Activated CD8-positive, alpha-beta memory T cell treated with anti-CD3 and anti-CD28 coated beads, Interleukin-2, amount 50 U/mL, for 48 hours (primary cell): ENCODE measurements at places on chromosomes 4 and X.

DNA sequence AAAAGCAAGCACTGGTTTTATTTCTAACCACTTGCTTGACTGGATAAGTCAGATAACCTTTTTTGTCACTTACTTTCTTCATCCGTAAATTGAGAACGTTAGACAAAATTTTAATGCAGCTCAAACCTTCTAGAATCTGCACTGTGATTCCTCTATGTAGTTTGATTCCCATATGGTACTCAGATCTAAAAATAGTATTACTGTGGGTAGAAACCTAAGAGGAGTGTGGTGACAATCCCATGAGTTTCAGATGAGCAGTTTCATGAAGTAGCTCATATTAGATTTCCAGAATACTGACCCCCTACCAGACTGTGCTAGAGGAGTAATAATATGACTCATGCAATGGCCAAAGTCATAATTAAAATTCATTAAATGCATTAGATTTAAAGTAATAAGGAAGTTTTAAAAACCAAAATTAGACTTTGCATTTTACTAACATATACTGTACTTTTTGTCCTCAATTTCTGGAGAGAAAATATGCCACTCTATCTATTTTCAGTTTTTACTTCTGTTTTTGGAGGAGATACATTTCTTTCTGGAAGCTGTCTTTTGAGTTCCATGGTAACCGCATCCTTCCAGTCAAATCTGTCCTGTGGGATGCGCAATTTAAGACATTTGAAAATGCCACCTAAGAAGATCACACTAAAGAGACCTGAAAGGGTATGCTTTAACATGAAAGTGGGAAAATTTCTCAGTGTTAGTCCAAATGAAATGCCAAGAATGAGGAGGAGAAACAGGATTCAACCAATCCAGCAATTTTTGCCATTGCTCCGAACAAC lies 64.1 kb upstream of the GPM6A start:
- DNase-seq, result no peak

DNA sequence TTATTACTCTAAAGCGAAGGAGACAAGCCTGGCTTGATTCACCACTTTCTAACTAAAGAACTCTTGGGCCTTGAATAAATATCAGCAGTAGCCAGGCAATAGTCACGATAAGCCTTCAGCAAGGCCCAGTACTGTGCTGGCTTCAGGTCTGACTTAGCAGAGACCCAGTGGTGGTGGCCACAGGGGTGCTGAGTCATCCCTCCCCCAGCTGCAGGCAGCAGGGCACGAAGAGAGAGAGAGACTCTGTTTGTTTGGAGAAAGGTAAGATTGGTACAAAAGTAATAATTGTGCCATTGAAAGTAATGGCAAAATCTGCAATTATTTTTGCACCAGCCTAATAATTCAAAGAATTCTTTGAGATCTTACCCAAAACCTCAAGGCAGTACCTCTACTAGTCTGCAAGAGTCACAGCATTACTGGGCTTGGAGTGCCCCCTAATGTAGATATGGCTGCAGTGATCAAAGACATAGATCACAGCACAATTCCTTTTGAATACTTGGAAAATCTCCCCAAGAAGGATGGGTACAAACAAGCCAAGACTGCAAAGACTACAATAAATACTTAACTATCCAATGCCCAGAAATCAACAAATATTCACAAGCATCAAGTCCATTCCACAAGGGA lies 159.5 kb upstream of the USP38 start:
- no peak for DNase-seq

DNA sequence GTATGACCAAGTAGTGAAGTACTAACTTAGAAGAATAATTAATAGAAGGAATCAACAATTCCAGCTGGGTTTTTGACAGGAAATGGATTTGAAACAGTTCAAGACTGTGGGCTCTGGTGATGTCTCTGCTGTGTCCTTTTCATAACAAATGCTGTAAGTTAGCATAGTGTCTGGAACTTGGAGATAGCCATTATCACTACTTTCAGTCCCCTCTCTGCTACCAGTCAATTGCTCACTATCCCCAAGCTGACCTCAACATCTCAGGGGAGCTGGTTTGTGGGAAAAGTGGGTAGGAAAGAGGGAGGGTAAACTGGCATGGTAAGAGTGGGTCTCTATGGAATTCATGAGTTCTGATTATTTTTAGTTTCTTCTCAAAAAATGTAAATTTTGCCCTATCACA lies 231.4 kb upstream of the MID1 start:
- DNase-seq, result no peak

GRCh38 chrX:132488819-132489577 lies at the start of gene MBNL3:
Gene MBNL3, minus strand, starts transcription at chrX:132489038. Its CDS starts 49,427 bp downstream, at chrX:132439611.
- peak; percentile 69 for DNase-seq

GRCh38 chr4:31349907-31350306 lies 629.7 kb downstream of the PCDH7 start:
- DNase-seq, result no peak

DNA sequence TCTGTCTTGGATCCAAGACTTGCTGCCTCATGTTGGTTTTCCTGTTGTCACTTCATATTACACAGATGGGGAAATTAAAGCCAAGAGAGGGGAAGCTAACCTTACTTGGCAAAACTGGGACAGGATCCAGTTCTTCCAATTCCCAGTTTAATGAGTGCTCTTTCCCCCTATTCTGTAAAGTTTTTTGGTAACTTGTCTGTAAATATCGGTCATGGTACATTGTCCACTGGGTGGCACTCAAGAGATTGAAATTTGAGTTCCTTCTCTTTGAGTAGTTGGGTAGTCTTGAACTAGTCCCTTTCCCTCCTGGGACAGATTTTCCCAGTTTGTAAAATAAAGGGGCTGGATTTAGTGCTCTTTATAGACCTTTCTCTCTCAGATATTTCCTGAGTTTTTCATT lies 12.4 kb upstream of the EOLA2 start:
- DNase-seq, result no peak

DNA sequence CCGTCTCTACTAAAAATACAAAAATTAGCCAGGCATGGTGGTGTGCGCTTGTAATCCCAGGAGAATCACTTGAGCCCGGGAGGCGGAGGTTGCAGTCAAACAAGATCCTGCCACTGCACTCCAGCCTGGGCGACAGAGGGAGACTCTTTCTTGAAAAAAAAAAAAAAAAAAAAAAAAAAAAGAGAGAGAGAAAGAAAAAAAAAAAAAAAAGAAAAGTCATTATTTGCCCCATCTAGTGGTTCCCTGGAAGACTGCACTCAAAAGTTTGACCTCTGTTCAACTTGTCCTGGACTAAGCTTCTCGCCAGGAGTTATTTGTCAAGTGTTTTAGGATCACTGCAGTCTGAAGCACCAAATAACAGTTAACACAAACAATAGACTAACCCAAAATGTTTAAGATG lies 45.3 kb upstream of the KCTD8 start:
- DNase-seq, result no peak

GRCh38 chr4:53854991-53855568 lies 209.3 kb downstream of the CHIC2 start:
- DNase-seq, result no peak

- no peak for DNase-seq
Measured at GRCh38 chr4:24689212-24689611, 104.9 kb upstream of the DHX15 start.

DNA sequence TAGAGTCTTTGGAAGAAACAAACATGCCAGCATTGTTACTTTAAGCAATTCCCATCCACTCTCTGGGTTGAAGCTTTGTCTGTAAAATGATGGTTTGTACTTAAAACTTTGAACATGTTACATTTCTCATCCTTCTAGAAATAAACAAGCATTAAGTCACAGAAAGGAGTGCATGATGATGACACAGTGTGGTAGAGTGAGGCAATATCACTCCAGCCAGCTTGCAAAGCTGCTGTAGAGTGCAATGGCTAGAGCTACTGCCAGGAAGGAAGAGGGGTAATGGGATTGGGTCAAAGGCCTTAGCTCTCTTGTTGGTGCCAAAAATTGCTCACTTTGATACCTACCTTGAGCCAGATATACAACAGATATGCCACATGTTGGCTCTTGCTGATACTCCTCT lies 12.3 kb upstream of the ENOX2 start:
- no peak for DNase-seq

DNA sequence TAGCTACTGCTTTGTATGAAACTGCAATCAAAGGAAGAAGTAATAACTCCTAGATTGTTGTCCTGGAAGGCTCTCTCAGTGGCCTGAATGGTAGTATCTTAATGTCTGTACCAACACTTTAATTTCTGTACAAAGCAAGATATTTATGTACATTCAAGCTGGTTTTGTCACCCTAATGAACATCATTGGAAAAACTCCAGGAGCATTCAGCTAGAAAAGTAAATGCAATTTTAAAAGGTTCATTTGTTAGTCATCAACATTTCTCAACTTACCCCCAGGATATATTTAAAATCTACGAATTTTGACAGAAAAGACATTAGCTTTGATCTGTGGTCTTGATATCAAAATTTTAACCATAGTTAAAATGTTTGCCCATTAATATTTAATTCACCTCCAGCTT lies 80.0 kb upstream of the FGF13 start:
- DNase-seq, result no peak

- no peak for DNase-seq
Measured at GRCh38 chrX:39156051-39156450, 354.8 kb downstream of the MID1IP1 start.

DNA sequence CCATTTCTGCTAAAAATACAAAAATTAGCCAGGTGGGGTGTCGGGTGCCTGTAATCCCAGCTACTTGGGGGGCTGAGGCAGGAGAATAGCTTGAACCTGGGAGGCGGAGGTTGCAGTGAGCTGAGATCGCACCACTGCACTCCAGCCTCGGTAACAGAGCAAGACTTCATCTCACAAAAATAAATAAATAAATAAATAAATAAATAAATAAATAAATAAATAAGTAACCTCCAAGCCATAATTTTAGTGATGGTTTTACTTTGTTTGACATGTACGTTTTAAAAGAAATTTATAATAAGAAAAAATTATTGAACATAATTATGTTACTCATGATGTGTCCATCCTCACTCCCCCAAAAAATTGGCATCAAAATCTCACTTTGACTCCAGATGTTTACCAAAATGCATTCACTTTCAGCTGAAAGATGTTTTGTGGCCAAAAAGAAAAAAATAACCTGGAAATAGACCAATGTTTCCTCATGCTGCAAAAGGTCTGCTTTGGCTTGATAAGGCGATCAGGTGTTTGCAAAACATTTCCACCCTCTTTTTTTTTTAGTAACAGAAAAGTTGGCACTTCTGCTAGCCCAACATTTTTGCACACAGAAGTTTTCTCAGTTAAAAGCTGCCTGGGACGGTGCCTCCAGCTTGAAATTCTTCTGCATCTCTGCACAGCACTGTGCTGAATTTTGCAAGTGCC lies 42.2 kb upstream of the DHRSX start:
- DNase-seq, result no peak

DNA sequence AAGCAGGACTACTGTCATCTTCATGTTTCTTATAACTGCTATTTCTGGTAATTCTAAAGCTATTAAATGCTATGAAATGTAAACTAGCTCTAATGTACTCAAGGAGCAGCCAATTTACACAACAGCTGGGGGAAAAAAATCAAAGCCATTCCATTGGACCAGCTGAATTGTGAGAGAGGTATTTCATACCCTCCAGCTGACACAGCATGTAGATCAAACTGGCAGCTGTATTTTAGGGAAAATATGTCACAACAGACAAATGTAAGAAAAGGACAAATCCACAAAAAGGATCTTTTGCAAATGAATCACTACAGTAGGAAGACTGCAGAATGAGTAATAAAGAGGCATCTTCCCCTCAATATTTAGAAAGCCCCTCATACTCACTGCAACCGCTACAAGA lies 65.2 kb upstream of the FAM47B start:
- DNase-seq, result no peak

DNA sequence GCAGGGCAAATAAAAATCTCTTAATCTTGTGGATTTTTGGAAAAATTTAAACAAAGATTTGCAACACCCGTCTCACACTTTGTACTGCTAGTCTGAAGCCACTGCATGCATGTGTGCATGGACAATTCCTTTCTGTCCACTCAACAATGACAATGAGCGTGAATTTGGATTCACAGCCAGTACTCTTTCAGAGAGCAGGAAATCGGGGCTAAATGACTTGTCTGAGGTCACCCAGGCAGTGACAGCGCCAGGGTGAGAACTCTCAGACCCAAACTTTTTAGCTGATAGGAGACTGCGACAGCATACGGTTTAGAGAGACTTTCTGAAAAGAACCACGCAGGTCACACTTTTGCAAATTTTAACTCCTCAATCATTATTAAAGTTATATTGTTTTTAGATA lies 90.9 kb downstream of the ZNF827 start:
- no peak for DNase-seq

DNA sequence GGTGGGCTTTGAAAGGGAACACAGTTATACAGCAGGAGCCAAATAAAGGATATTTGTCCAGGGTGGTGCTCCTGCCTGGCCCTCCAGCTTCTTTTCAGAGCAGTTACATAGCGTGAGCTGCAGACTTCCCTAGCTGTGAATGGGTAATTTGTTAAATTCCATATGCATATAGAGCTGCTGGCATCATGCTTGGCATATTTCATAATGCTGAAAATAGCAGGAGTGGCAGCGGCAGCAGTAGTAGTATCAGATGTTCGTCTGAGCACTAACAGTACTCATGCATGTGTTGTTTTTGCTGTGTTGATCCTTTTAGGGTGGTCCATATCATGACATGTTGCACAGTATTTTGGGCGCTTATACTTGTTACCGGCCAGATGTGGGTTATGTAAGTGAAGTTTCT lies 33.6 kb upstream of the TADA2B start:
- DNase-seq, result no peak

DNA sequence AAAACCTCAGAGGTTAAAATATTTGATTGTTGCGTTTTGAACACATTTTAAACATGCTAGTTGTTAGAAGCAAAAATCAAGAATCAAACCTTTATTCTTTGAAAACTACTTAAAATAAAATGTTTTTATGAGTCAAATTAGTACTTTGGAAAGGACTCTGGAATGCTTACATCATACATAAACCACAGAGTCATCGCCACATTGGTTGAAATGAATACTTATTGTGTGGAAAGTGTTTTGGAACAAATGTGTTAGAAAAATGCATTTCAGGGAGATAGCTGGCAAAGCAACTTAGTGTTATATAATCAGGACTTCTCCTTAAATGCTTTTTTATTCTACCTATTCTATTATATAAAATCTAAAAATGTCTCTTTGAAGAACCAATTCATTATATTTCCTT lies 49.4 kb upstream of the CAMK2D start:
- no peak for DNase-seq

DNA sequence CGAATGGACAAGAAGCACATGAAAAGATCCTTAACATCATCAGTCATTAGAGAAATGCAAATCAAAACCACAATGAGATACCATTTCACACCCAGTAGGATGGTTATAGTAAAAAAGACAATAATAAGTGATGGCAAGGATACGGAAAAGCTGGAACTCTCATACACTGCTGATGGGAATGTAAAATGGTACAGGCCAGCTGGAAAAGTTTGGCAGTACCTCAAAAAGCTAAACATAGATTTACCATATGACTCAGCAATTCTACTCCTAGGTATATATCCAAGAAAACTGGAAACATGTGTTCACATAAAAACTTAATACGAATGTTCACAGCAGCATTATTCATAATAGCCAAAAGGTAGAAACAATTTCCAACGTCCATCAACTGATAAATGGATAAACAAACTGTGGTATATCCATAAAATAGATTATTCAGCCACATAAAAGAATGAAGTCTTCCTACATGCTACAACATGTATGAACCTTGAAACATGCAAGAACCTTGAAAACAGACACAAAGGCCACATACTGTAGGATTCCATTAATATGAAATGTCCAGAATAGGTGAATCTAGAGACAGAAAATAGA lies 11.9 kb downstream of the RPS6KA3 start:
- DNase-seq, result no peak

- DNase-seq, result no peak
Measured at GRCh38 chrX:148133105-148133725, 152.1 kb downstream of the FMR1NB start.
